Activated T-helper 2 cell treated with anti-CD3 and anti-CD28 coated beads, Interferon-gamma antibody, Interleukin-2, Interleukin-4, amounts not matched to agents 10 μg/mL and 5 μg/mL and 100 μg/mL, durations not matched to agents 14 hours and 24 hours and 36 hours (primary cell): ENCODE measurements at places on chromosomes 2 and 18. TPM values are rescaled to one million over a fixed set of nuclear protein-coding genes. Genes with fewer than 3 reads are reported as not detected.

DNA sequence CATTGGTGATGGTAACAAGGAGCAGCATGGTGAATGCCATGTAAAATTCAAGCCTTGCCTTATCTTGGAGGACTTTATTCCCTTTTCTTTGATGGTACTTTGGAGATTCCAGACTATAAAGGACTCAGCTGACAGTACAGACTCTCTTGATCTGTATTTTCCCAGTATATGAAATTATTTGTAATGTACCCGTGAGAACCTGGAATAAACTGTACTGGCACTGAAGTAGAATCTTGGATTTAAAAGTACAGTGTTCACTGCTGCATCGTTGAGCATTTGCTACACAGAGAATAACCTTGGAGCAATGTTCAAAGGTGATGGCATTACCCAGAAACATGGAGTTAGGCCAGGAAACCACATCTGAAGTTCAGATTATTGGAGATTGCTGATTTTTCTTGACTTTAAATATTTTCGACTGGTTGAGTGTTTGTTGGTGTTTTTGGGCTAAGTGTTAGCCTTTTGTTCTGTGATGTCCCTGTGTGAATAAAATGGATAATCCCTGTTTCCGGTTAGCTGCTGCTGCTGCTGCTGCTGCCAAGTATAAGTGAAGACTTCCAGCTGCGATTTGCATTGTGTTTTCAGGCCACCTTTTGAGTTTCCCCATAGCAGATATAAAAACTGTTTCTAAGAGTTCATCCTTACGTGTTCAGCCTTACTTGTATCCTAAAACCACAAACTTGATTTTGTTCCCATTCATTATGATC lies 122.0 kb downstream of the SPTBN1 start:
- no peak for DNase-seq

DNA sequence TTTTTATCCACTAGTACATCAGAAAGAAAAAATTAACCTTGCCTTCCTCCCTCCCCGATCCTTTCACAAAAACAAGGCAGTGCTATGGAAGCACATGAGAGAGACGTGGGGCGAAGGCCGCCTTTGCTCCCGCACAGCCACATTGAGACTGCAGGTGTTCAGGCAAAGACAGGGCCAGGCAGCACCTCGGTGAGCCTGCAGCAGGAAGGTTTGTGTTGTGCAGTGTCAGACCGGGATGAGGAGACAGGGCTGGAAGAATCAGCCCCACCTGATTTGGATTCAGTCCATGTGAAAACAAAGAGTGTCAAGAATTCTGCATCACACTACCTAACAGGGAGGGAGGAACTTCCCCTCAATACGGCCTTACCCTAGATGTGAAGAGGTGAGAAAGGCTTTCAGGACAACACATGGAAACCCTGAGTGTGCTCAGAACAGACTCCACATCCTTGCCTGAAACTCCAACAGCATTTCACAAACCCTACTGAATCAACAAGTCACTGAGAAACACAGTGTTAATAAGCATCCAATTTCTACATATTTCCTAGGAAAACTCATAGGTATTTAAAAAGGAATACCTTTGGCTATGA lies 59.6 kb downstream of the HDAC4 start:
- no peak for DNase-seq

DNA sequence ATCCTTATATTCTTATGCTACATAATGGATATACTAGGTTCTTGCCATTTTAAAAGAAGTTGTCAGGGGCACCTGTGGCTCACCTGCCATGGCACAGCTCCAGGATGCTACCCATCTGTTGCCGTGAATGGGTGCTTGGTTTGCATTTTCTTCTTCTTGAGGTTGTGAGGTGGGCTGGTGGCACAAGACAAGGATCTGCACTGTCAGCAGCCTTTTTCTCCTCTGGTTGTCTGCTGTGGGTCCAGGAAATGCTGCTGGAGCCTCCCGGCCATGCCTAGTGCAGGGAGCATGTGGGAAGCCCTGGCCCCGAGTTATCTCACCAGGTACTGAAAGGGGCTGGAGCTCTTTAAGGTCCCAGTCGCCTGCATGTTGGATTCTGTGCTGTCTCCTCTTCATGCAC lies 2.6 kb downstream of the IL1R1 start:
- no peak for DNase-seq

DNA sequence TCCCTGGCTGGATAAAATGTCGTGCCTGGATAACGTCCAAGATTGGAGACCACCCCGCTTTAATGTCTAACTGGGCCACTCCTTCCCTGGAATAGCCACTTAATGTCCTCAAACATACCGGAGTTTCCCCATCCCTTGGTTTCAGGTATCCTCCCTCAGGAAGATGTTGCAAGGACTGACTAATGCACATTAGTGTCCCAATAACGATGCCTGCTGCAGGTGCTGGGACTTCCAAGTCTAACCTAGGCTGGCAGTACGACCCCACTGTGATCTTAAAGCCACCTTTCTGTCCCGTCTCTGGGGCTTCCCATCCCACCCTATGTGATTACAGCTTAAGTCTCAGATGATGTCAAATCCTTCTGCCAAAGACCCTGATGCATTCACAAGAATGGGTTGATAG lies 1.1 kb upstream of the ATP6V1C2 start:
- DNase-seq: no peak

The MRPS9 gene
- 28.8 and 31.9 TPM in 2 replicates for total RNA-seq

The SCTR gene
- not detected in 2 replicates for total RNA-seq

The DSG4 gene
- not detected in 2 replicates for total RNA-seq

The PRSS56 gene
- total RNA-seq: not detected in 2 replicates

The SERPINB3 gene
- total RNA-seq: not detected in 2 replicates
